ENCODE measurements at places on chromosomes 11 and 22.

GRCh38 chr11:77244277-77245027 is 57.0 kb downstream of the GDPD4 start:
- no peak for DNase-seq

DNA sequence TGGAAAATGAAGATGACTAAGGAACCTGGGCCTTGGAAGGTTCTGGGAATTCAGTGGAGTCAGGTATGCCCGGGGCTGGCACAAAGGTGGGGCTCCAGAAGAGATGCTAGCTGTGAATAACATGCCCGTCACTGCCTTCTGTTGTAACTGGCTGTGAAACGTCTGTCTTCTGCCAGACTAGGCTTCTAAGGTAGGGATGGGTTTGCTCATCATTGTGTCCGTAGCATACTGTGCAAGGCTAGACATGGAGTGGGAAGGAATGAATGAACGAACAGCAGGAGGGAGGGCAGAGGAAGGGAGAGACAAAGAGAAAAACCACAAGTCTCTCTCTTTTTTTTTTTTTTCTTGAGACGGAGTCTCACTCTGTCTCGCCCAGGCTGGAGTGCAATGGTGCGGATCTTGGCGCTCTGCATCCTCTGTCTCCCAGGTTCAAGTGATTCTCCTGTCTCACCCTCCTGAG is 327.4 kb downstream of the MN1 start:
- DNase-seq: no peak

DNA sequence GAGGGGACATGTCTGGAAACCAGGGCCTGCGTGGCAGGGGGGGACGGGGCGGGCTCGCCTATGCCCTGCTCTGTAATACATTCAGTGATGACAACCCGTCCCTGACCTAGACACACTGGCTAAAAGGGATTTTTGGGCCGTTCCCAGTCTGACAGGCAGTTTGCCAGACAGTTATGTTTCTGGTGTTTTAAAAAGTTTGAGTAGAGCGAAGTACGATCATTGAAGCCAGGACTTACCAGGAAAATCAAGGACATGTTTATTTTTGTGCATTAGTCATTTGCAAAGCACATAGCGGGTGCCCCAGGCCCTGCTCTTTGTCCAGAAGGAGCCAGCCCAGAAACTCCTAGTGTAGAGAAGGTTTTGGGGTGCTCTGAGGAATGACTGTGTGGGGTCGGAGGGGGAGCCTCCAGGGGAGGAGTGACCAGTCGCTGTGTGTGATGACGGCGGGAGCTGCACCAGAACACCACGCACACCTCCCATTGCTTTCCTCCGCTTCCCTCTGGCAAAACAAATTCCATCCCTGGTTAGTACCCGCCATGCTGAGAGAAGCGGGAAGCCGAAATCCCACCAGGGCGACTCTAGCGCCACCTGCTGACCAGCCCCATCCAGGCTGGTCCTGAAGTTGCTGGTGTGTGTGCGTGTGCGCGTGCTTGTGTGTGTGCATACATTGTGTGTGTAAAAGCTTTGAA is 50.8 kb downstream of the FBLN1 start:
- DNase-seq: peak; percentile 90

DNA sequence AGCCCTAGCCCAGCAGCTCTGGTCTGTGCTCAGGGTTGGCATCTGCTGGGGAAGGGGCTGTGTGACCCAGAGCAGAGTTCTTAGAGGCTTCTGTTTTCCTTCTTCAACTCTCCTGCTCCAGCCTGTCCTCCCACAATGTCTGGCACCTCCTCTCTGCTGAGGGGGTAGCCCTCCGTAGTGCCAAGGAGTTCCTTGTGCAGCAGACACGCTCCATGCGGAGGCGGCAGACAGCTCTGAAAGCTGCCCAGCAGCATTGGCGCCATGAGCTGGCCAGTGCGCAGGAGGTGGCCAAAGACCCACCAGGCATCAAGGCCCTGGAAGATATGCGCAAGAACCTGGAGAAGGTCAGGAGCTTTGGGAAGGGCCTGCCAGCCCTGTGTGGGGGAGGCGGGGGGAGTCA is 69.3 kb downstream of the CEP164 start:
- no peak for DNase-seq

DNA sequence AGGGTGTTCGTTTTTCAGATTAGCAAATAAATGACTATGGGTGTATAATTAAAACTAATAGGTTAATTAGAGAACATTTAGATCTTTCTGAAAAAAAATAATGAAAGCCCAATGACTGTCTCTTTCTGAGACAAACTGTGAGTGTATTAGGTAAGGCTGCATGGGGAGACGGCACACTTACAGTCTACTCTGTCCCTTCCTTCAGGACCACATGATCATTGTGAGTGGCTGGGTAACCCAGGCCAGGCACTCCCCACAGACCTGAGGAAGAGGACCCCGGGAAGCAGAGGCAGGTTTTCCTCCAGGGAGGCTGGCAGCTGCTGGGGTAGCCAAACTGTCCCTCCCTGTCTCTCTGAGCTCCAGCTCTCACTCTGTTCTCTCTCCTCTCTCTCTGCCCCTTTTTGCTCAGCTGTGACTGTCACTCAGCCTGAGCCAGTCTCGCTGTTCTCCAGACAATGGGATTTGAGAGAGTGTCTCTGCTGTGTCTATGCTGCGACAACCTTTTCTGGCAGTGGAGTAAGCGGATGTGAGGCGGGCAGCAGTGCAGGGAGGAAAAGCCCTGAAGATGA is 83.1 kb upstream of the NCAM1 start:
- no peak for DNase-seq

GRCh38 chr22:19195796-19196731 is 17.5 kb upstream of the SLC25A1 start:
- DNase-seq: no peak

DNA sequence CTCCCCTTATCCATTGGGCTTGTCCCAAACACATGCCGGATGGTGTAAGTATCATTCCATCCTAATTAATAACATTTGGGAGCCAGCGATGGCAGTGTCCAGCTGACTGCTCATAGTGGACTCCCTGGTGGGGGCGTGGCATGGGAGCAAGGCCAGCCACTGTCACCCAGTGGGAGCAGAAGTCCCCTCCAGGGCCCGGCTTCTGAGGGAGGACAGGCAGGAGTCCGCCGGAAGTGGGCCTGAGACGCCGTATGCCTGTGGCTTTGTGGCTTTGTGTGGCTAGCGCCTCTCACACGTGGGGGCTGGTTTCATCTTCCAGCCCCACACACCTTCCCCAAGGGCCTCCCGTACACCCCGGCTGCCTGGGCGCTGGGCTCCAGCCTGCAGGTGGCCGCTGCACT is 124.5 kb downstream of the KCNQ1 start:
- no peak for DNase-seq

GRCh38 chr22:17369439-17370025 is at the start of gene CECR2:
CECR2 (plus strand) TSS chr22:17369460; CDS start chr22:17369784, 324 bp downstream.
- DNase-seq: peak; percentile 71

- DNase-seq: no peak
Measured at GRCh38 chr11:111644922-111645321, 42.7 kb downstream of the SIK2 start.

DNA sequence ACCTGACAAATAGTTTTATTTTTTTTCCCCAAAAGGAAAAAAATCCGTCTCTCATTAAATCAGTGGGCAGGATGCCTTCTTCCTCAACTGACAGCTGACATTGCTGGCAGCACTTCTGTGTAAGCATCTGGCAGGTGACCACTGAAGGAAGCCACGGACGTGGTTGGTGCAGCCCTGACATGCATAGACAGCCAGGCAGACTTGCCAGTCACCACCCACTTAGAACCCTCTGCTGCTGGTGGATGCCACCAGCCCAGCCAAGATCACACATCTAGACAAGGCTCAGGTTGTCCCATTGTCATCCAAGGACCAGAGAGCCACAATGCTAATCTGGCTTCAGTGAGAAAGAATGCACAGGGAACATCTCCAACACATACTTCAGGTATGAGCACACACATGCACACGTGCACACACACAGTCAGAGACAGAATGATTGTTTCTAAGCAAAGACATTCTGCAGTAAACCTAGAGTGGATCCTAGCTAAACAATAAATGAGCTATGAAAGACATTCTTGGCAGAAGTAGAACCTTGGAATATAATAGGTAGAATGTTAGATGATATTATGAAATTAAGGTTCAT is 49.8 kb upstream of the BMAL1 start:
- no peak for DNase-seq

GRCh38 chr11:17954395-17955252 is 58.2 kb downstream of the SERGEF start:
- no peak for DNase-seq

DNA sequence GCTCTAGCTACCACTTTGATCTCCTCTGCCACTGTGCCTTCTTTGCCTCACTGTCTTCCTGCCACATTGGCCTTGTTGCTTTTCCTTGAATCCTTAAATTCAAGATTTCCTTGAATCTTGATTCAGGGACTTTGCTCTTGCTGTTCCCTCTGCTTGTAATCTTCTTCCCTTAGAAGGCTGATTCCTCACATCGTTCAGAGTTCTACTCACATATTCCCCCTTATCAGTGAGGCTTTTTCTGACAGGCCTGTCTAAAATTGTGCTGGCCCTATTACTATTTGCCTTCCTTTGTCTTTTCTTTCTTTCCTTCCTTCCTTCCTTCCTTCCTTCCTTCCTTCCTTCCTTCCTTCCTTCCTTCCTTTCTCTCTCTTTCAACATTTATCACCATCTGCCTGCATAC is 206.9 kb upstream of the CCDC90B start:
- DNase-seq: no peak

DNA sequence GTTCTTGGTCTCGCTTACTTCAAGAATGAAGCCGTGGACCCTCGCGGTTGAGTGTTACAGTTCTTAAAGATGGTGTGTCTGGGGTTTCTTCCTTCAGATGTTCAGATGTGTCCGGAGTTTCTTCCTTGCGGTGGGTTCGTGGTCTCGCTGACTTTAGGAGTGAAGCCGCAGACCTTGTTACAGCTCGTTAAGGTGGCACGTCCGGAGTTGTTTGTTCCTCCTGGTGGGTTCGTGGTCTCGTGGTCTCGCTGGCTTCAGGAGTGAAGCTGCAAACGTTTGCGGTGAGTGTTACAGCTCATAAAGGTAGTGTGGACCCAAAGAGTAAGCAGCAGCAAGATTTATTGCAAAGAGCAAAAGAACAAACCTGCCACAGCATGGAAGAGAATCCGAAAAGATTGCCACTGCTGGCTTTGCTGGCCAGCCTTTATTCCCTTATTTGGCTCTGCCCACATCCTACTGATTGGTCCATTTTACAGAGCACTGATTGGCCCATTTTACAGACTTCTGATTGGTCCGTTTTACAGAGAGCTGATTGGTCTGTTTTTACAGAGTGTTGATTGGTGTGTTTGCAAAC is 27.1 kb upstream of the NXPE2 start:
- DNase-seq: no peak

DNA sequence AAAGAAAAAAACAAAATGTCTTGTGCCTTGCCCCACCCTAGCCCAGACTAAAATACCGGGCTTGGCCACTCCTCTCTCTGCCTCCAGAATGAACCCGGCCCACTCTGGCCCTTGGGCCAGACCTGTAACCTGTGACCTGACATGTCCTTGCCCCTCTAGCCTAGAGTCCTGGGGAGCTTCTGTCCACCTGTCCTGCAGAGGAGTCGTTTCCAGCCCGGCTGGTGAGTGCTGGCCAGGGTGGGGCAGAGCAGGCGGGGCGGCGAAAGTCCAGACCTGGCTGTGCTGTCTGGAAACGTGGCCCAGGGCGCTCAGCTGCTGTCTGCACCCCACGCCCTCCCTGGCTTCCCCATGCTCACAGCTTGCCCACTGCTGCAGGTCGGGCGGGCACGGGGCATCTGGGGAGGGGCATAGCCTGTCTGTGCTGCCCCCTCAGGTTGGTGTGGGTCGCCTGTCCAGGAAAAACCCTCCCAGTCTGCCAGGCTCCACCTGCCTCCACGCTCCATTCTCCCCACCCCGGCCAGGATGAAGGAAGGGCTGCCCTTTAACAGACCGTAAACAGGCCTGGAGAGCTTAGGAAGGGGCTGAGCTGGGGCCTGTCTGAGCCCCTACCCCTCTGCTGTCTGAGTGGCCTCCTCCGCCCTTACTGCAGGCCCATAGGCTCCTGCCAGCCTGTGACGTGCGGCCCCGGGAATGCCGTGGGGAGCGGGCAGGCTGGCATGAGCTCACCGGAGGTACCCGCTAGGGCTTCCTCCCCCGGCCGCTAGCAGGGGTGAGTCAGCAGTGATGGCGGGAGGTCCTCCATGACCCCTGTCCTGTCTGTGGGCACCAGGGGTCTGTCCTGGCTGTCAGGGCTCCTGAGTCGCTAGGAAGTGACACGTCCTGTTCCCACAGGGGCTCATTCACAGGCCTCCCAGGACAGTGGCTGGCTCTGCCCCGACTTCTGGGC is 1.9 kb downstream of the CD151 start:
- DNase-seq: no peak

DNA sequence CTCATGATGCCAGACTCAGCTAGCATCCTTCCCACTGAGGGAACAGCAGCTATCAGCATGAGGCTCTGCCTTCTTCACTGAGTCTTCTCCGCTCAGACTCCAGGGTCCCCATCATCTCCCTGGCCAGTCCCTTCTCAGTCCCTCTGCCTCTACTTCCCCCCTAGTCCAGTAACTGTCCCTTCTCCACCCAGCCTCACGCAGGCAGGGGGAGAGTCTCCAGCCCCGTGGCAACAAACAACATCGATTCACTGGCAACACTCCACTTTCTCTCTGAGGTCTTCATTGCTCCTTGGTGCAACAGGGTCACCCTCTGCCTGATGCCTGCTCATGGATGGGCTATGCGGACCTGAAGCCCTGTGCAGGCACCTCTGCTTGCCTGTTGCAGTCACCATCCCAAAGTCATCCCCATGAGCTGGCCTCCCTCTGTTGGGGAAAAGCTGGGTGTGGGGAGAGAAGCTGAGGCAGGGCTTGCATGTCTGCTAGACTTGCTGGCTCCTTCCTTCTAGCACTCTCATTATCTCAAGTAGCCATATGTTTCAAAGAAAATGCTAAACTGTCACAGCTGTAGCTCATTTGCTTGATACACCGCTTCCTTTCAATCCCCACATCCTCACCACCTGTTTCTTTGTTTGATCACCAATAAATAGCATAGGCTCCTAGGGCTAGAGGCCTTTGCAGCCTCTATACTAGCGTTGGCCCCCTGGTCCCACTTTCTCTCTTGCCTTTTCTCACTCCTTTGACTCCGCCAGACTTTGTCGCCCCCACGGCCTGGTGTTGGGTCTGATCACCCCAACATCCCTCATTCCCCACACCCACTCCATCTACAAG is 4.3 kb upstream of the BCR start:
- no peak for DNase-seq

DNA sequence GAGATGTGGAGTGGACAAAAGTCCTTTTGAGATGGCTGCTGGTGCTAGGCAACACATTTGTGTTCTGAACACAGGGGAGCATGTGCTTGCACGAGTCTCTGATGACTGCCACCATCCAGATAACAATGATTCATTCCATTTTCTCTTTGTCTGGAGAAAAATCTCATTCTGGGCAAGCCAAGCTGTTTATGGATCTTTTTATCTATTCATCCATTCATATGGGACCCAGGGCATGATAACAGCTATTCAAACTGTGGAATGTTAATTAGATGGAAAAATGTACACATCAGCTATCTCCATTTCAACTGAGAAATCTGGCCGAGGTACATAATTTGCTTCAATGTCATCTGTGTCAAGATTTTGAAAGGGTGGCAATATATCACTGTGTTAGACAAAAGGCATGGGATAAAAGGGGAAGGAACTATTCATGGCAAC is 117.5 kb upstream of the ZBED5 start:
- DNase-seq: no peak

All from GM23338 (cell line).